ENCODE measurements at places on chromosomes 13 and 19.

DNA sequence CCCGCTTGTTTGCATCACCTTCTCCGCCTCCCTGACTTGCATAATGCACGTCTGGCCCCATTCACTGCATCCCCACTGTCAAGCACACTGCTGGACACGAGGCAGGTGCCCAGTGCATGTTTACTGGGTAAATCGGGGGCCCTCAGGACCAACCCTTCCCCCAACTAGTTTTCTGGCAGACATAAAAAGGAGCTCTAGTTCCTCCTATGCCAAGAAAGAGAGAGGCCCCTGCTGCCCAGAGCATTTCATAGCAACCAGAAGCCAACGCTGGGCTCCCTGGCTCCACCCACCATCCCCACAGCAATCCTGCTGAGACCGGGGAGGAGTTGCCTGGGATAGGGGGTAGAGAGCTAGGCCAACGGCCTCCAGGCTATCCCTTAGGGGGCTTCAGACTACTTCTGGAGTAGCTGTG lies 23.2 kb downstream of the ANKRD27 start:
- DNase-seq = no peak

DNA sequence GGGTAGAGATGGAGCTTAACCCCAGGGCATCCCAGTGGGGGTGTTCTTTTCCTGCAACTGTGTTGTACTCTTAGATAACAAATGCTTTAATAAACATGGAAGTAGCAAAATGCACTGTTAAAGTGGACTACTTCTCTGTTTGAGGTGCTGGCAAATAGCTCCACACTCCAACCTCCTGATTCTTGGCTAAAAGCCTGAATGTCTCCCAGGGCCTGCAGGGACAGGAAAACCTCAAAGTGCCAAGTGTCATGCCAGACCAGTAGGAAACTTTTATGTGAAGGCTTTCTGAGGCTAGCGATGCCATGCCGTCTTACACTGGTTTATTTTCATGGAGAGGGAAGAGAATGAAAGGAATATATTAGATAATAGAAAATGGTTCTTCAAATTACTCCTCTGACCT lies 6.8 kb downstream of the FREM2 start:
- no peak for DNase-seq

DNA sequence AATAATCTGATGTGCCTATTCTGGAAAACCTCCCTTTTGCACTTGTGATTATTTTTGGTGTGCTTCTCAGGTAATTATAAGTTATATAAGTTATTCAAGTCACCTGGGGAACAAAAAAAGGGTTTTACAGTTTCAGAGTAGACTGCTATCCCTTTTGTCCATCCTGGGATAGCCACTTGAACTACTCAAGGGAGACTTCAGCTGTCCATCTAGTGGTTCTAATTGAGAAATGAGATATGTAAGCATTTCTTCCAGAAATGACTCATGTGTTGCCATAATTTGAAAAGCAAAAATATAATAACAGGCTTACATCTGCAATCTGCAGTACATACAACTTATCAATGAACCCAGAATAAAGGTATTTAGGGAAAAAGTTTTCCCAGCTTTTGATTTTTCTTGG lies 20.4 kb downstream of the UBL3 start:
- no peak for DNase-seq

DNA sequence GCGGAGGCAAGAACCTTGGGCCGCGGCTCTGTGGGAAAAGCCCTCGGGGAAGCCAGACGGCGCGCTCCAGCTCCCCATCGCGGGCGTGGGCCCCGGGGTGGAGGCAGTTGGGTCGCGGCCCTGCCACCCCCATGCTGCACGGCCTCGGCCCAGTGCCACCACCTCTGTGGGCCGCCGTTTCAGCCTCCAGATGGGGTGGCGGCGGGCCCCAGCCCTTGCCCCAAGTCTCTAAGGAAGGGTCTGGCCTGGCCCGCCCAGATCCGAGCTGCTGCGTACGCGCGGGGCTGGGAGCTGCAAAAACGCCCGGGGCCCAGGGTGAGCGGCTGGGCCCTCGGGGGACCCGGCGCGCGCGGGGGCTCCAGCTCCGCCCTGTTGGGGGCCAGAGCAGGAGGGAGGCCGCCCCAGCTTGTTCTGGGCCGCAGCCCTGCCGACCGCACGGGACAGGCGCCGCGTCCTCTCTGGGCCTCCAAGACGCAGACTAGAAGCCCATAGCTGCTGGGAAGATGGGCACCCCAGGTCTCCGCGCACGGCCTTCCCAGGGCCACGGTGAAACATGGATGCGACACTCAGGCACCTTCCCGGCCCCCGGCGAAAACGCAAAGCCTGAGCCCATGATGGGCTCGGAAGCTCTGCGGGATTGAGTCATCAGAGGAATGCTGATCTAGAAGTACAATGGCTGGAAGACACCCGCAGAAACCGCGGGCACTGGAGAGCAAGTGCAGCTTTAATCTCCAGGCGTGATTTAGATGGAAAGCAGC lies 110.1 kb downstream of the KCTD15 start:
- DNase-seq = no peak
